ENCODE measurements at places on chromosomes 6 and 20. TPM values are rescaled to one million over a fixed set of nuclear protein-coding genes. Genes with fewer than 3 reads are reported as not detected.

Gene UCKL1
- 70.3 TPM for polyA plus RNA-seq

Gene ARMH2
- not detected for polyA plus RNA-seq

Gene UBE2C
- polyA plus RNA-seq: 82.8 TPM

Gene MOXD1
- 252 TPM for polyA plus RNA-seq

Gene SMOC2
- not detected for polyA plus RNA-seq

Gene PDE7B
- polyA plus RNA-seq: 2.2 TPM

Gene SRMS
- polyA plus RNA-seq: not detected

Gene VGLL2
- 0.02 TPM for polyA plus RNA-seq

Gene AGPAT4
- 3.9 TPM for polyA plus RNA-seq

Gene NCOA5
- 20.4 TPM for polyA plus RNA-seq

Gene HEY2
- polyA plus RNA-seq: not detected

Gene POPDC3
- 19.0 TPM for polyA plus RNA-seq

Gene CCN6
- not detected for polyA plus RNA-seq

Gene OCSTAMP
- polyA plus RNA-seq: not detected

Gene CDC25B
- 41.5 TPM for polyA plus RNA-seq

Gene OR5V1
- polyA plus RNA-seq: not detected

Gene C20orf202
- polyA plus RNA-seq: not detected

Gene PRDM13
- 0.02 TPM for polyA plus RNA-seq

Gene CST7
- 0.08 TPM for polyA plus RNA-seq

Gene HLA-DRB1
- not detected for polyA plus RNA-seq

Gene ZBTB22
- polyA plus RNA-seq: 19.5 TPM

Gene CTAGE9
- not detected for polyA plus RNA-seq

Gene OR2B6
- 0.42 TPM for polyA plus RNA-seq

Gene LY6G6F
- not detected for polyA plus RNA-seq

Gene MDFI
- polyA plus RNA-seq: 6.3 TPM

Gene SPINT3
- not detected for polyA plus RNA-seq

Gene LCA5
- 0.86 TPM for polyA plus RNA-seq

Gene TNXB
- 0.55 TPM for polyA plus RNA-seq

Gene GPR6
- polyA plus RNA-seq: not detected

Gene FAXC
- 9.1 TPM for polyA plus RNA-seq

Gene SLC26A8
- polyA plus RNA-seq: not detected

Gene VSTM2L
- polyA plus RNA-seq: 5.1 TPM

Gene ARMC2
- polyA plus RNA-seq: 4.3 TPM

Gene LPIN3
- 0.21 TPM for polyA plus RNA-seq

Data from SK-N-SH (cell line).